ENCODE measurements at places on chromosomes 1 and 21. TPM values are rescaled to one million over a fixed set of nuclear protein-coding genes. Genes with fewer than 3 reads are reported as not detected.

Gene HMCN1
- 0.27 TPM for total RNA-seq

Gene AMY1A
- not detected for total RNA-seq

Gene LEFTY1
- 0.48 TPM for total RNA-seq

Gene TBX15
- total RNA-seq: 0.10 TPM

Gene HSD3B1
- not detected for total RNA-seq

Gene BNIPL
- total RNA-seq: 0.11 TPM

Gene UBL4B
- total RNA-seq: not detected

Gene TAL1
- total RNA-seq: not detected

Gene SPRR2A
- not detected for total RNA-seq

Gene WNT3A
- total RNA-seq: not detected

All from A549 treated with RU486 at 1 μM for 4 hours (cell line).